ENCODE measurements at places on chromosomes 4 and X.

DNA sequence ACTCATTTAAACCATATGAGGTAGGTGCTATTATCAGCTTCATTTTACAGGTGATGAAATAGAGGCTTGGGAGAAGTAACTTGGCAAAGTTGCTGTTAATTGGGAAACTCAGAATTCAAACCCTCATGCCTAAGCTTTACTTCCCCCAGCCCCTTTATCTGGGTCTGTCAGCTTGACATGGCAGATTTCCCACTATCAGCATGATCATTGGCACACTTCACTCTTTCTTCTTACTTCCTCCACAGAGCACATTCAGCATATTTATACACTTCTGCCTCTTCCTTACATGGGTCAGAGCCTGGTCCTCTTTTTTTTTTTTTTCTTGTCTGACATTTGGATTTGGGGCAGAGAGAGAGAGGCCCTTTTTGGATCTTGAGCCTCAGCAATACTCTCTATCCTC is 56.5 kb upstream of the ARX start:
- no peak for DNase-seq

GRCh38 chrX:39409246-39409917 is 608.1 kb downstream of the MID1IP1 start:
- DNase-seq: no peak

- no peak for DNase-seq
Observed at GRCh38 chr4:140065393-140065792, 88.6 kb downstream of the MAML3 start.

DNA sequence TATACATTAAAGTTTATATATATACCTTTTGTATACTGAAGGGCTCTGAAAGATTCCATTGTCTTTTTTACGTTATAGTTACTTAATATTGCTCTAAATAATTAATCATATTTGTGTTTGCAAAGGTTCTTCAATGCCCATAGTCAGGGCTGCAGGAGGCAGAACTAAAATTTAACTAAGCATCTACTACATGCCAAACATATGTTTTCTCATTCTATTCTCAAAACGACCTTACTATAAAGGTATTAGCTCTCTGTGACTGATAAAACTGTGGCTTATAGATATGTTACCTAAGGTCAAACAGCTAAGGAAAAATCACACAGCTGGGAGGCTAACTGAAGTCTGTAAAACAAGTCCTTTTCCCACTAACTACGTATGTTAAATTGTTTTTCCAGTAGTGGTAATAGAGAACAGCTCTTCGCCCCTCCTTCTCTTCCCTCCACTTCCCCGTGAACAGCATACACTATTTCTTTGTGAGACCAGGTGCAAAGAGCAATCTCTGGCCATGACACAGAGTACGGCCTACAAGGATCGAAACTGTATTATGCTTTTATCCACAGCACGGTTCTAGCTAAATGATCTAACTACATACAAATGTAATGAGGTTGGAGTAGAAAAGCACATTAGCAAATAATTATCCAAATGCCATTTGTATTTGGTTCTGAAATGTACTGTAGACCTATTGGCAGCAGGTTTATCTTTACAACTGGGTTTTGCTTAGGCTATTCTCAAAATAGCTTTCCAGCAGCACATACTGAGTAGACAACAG is 1.7 kb downstream of the CNOT6L start:
- no peak for DNase-seq

DNA sequence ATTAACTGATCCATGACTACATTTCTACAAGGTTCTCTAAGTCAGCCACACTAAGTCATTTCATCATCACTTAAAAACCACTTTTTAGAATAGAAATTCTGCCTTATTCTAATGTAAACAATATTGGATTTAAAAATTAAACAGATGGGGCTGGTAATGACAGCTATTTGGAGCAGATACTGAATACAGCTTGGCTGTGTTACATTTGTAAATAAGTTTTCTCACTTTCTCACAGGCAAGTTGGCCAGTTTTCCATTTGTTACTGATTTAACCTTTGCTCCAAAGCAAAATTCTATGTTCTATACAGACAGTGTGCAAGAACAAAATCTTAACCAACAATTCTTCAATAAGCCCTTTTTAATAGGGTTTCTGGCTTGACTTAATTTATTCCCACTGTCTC is 370.7 kb downstream of the GRIA2 start:
- DNase-seq: no peak

GRCh38 chrX:20515841-20516461 is 249.2 kb upstream of the RPS6KA3 start:
- peak; percentile 67 for DNase-seq

GRCh38 chr4:30821859-30822612 is 101.9 kb downstream of the PCDH7 start:
- peak; percentile 33 for DNase-seq

DNA sequence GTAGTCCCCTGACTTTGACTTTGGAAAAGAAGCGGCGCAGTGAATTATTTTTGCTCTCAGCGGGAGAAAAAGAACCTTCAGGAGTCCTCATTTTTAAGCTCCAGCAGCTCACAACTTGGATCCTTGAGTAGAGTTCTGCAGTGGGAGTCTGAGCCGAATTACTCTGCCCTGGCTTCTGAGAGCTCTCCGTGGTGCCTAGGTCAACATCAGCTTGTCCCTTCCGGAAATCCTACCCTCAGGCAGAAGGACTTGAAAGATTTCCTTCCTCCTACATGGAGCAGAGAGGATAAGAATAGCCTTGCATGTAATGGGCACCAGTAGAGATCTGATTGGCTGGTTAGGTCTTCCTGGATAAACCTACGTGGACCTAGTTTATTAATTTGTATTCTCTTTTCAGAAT is 549.7 kb upstream of the TENM3 start:
- DNase-seq: no peak

DNA sequence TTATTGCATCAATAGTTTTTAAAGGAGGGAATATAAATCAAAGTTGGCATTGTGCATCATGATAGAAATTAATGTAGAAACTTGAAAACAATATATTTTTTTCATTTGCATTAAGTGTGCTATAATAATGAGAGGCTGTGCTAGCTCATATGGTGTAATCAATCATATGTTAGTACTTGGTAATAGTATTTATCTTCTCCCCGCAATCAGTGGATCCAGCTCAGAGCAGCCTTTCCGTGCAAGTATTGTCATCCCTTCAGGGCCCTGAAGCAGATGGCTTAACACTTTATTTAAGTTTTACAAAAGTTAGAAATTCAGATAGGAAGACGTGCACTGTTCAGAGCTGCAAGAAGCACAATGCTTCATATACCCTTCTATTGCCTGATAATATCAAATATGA is 616.3 kb upstream of the ATOH1 start:
- DNase-seq: no peak

- no peak for DNase-seq
Observed at GRCh38 chr4:157572284-157572683, 351.8 kb downstream of the GRIA2 start.

- DNase-seq: no peak
Observed at GRCh38 chr4:174041555-174042105, 241.8 kb downstream of the FBXO8 start.

DNA sequence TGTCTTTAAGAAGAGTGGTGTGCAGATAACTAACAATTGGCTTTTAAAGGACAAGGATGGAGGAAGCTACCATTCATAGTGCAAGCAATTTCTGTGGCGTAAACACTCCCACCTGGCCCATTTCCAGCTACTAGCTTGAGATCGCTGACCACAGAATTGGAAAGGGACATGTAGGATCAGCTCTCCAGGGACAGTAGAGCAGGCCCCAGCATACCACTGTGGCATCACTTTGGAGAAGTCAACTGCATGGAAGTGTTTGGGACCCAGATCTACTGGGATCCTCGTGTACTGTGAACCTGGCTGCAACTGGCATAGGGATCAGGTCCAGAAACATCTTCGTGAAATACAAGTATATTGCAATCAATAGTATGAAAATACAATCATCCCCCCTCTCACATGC is 515.0 kb downstream of the INPP4B start:
- DNase-seq: no peak

GRCh38 chr4:156293657-156294297 is 340.1 kb upstream of the CTSO start:
- DNase-seq: peak; percentile 59

GRCh38 chr4:10063544-10064300 is 42.4 kb upstream of the SLC2A9 start:
- DNase-seq: peak; percentile 27

GRCh38 chrX:113651306-113651705 is 810.7 kb upstream of the AMOT start:
- no peak for DNase-seq

GRCh38 chrX:98380106-98380505 is 1496.4 kb downstream of the RPA4 start:
- no peak for DNase-seq

GRCh38 chrX:35098419-35098818 is 155.8 kb downstream of the FAM47B start:
- no peak for DNase-seq

DNA sequence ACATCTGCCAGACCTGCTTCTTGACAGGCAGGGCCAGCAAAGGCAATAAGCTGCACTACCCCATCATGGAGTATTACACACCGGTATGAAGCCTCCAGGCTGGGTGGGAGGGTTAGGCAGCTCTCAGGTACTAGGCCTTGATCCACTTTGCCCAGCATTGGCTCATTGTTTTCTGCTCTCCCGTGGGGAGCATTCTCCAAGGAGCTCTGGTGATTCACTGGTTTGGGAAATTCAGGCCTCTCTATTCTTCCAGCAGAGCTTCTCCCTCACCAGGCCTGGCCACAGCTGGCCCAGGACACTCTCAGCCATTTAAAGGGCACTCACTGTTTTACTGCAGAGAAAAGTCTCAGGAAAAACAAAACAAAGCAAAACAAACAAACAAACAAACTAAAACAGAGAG is 33.0 kb downstream of the DRP2 start:
- DNase-seq: no peak

- peak; percentile 46 for DNase-seq
Observed at GRCh38 chr4:128286474-128287058, 1.0 kb downstream of the PGRMC2 start.

DNA sequence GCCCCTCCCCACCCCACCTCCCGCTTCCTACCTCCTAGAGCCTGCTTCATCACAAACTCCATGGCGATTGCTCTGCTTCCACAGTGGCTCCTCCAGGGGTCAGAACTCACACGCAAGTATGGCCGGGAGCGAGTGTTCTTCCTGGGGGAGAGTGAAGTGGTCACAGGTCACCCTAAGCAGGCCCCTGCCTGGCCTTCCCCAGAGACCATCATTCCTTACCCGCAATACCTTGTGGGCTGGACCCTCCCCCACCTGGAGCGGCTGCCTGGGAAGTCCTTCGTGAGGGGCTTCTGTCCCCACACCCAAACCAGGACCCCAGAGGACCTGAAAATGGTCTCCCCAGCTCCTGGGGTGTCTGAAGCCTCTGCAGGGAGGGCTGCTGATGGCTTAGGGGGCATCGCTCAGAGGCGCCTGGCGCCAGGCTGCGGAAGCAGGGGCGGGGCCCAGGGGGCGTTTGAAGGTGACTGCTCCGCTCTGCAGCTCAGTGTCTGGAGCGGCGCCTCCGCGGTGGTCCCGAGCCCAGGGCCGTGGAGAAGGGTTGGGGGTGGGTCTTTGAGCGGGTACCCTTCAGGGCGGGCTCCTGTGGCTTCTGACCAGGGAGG is 1.4 kb downstream of the CPLX1 start:
- no peak for DNase-seq

DNA sequence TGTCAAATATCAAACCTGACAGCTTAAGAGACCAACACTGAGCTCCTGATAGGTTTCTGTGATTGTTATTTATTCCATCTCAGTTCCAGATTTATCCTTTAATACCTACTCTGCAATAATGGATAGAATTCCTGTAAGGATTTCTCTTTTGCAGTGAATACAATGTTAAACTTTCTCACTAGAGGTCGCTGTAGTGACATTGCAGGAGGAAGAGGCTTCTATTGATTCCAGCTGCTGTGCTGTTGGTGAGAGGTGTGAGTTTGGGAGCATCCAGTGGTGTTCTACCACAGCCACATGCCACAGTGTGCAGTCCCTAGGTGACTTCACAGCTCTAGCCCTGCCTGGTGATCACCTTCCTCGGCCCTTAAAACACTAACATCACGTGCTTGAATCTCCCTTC is 34.6 kb upstream of the DCAF8L2 start:
- DNase-seq: peak; percentile 30

GRCh38 chr4:69689599-69689998 is 36.6 kb upstream of the UGT2A1 start:
- DNase-seq: no peak

DNA sequence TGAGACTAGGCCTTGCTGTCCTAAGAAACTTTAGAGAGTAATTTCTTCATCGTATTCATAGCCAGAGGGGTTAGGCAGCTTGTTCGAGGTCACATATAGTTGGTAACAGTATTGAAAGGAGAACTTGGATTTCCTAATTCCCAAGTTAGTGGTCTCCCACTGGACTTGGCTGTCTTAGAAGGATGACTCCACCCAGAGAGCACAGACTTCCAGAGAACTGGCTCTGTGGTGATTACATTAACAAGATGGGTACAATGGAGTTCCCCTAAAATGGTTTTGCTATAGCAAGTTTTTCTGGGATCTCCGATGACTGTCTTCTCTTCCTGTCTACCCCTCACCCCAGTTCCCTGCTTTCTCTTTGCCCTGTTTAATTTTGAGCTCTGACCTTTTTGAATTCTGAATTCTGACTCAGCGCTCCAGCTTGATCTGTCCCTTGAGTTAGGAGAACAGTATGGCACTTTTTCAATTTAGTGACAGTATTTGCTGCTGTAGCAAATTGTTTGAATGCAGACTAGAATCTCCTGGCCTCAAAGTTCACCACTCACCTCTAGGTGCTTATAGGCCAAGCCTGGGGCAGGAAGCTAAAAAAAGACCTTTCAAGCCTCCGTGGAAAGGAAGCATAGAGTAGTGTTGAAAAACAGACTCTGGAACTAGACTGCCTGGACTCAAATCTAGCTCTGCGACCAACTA is 6.9 kb downstream of the MSN start:
- no peak for DNase-seq

- DNase-seq: no peak
Observed at GRCh38 chrX:21373637-21374162, 518 bp upstream of the CNKSR2 start.

- no peak for DNase-seq
Observed at GRCh38 chrX:1261285-1261684, 7.3 kb upstream of the CSF2RA start.

DNA sequence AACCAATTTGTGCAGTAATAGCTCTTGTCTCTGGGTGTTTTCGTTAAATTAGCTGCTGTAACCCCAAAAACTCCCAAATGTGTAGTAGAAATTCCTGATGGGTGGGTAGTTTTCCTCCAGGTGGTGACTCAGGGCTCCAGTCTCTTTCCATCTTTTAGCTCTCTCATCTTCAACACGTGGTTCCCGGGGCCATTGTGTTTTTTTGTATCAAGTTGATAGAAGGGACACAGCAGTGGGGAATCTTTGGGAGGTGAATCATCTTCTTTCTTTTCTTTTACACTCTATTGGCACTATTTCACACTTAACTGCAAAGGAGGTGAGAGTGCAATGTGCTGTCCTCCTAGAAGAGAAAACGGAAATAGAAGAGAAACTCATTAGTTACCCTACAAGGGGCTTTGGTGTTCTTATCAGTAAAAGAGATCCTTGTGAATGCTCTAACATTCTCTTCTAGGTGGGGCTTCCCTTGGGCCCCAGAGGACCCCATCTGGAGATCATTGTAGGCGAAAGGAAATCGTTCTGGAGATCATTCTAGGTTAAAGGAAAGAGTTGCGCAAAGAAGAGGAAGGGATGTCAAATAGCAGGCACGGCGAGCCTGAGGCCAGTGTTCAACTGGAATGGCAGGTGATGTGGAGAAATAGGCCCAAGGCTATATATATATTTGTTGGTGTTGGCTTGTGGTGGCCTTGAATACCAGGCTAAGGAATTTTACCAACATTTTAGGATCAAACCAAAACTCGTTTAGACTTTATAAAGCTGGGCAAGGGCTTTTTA is 68.2 kb upstream of the ACSL1 start:
- no peak for DNase-seq

Data from HTR-8/SVneo (cell line).